Uterine smooth muscle cell (primary cell): ENCODE measurements at places on chromosomes 3 and 15. TPM values are rescaled to one million over a fixed set of nuclear protein-coding genes. Genes with fewer than 3 reads are reported as not detected.

LRRC28 gene
- total RNA-seq, result 13.4 and 21.7 TPM in 2 replicates

ATP13A5 gene
- total RNA-seq, result not detected in 2 replicates

SI gene
- not detected in 2 replicates for total RNA-seq

DOCK3 gene
- total RNA-seq, result under 0.01 and 0.12 TPM in 2 replicates

PRKCD gene
- total RNA-seq, result 4.2 and 5.9 TPM in 2 replicates

ZDHHC19 gene
- total RNA-seq, result not detected in 2 replicates

UROC1 gene
- not detected in 2 replicates for total RNA-seq

NECTIN3 gene
- 53.0 and 63.2 TPM in 2 replicates for total RNA-seq

PSTPIP1 gene
- total RNA-seq, result 0.11 TPM in 1 of 2 replicates, not detected in the other

STRIT1 gene
- not detected in 2 replicates for total RNA-seq

MB21D2 gene
- 7.6 and 18.7 TPM in 2 replicates for total RNA-seq

PRKAR2A gene
- total RNA-seq, result 30.2 and 82.2 TPM in 2 replicates

COLQ gene
- total RNA-seq, result 0.66 and 0.75 TPM in 2 replicates

CIDEC gene
- 0.12 TPM in 1 of 2 replicates, not detected in the other for total RNA-seq

CEP97 gene
- total RNA-seq, result 13.4 and 25.7 TPM in 2 replicates

PRR23C gene
- total RNA-seq, result not detected in 2 replicates

COL8A1 gene
- total RNA-seq, result 17.8 and 62.4 TPM in 2 replicates

NDUFB4 gene
- 16.3 and 23.4 TPM in 2 replicates for total RNA-seq

LRRC34 gene
- total RNA-seq, result 2.4 and 11.1 TPM in 2 replicates

UBE2Q2 gene
- 43.2 and 56.0 TPM in 2 replicates for total RNA-seq

MAGI1 gene
- total RNA-seq, result 12.7 and 19.6 TPM in 2 replicates

CLEC3B gene
- total RNA-seq, result 0.25 TPM in 1 of 2 replicates, not detected in the other

GUCA1C gene
- not detected in 2 replicates for total RNA-seq

LCMT2 gene
- 11.2 and 13.2 TPM in 2 replicates for total RNA-seq

MED12L gene
- 0.25 and 0.33 TPM in 2 replicates for total RNA-seq

SOX14 gene
- total RNA-seq, result not detected in 2 replicates

TFRC gene
- 301 and 315 TPM in 2 replicates for total RNA-seq

COL6A5 gene
- total RNA-seq, result under 0.01 TPM in 1 of 2 replicates, not detected in the other

ROPN1 gene
- not detected in 2 replicates for total RNA-seq

PLA2G4E gene
- not detected in 2 replicates for total RNA-seq

REC114 gene
- total RNA-seq, result not detected in 2 replicates

CYP8B1 gene
- under 0.01 TPM in 1 of 2 replicates, not detected in the other for total RNA-seq

ROPN1B gene
- not detected in 2 replicates for total RNA-seq

POLG gene
- total RNA-seq, result 95.2 and 170 TPM in 2 replicates

DUOXA1 gene
- 0.12 TPM in 1 of 2 replicates, not detected in the other for total RNA-seq

NAALADL2 gene
- 11.9 and 13.7 TPM in 2 replicates for total RNA-seq

AP3B2 gene
- total RNA-seq, result 0.22 and 0.75 TPM in 2 replicates

CRYGS gene
- total RNA-seq, result 1.00 and 2.1 TPM in 2 replicates

GOLGA8R gene
- 1.9 and 4.6 TPM in 2 replicates for total RNA-seq

SNX22 gene
- total RNA-seq, result 0.33 and 0.87 TPM in 2 replicates

LRRC15 gene
- 0.55 and 0.87 TPM in 2 replicates for total RNA-seq

GOLGA8J gene
- total RNA-seq, result under 0.01 and 0.11 TPM in 2 replicates

C2CD4A gene
- 0.12 TPM in 1 of 2 replicates, not detected in the other for total RNA-seq

GOLGA6B gene
- not detected in 2 replicates for total RNA-seq

DNAH12 gene
- under 0.01 and 0.12 TPM in 2 replicates for total RNA-seq

SLC28A1 gene
- under 0.01 and 0.12 TPM in 2 replicates for total RNA-seq

CFAP44 gene
- total RNA-seq, result 2.1 TPM in 2 replicates
